ENCODE measurements at places on chromosomes 6 and 20.

- DNase-seq: no peak
Measured at GRCh38 chr6:97023982-97024381, 99.5 kb downstream of the KLHL32 start.

DNA sequence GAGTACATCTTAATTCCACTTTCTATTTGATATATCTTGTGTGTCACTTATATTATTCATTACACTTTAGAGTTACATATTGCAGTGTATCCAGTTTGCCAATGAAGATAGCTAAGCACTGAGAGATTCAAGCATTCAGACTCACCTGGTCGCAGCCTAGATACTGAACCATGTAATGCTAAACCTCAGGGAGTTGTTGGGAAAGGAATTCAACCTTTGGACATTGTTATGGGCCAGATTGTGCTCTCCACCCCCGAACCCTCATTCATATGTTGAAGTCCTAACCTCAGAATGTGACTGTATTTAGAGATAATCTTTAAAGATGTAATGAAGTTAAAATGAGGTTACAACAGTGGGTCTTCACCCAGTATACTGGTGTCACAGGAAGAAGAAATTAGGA is 13.8 kb upstream of the KIF16B start:
- no peak for DNase-seq

GRCh38 chr6:158539413-158539812 is 20.5 kb upstream of the TMEM181 start:
- DNase-seq: no peak

DNA sequence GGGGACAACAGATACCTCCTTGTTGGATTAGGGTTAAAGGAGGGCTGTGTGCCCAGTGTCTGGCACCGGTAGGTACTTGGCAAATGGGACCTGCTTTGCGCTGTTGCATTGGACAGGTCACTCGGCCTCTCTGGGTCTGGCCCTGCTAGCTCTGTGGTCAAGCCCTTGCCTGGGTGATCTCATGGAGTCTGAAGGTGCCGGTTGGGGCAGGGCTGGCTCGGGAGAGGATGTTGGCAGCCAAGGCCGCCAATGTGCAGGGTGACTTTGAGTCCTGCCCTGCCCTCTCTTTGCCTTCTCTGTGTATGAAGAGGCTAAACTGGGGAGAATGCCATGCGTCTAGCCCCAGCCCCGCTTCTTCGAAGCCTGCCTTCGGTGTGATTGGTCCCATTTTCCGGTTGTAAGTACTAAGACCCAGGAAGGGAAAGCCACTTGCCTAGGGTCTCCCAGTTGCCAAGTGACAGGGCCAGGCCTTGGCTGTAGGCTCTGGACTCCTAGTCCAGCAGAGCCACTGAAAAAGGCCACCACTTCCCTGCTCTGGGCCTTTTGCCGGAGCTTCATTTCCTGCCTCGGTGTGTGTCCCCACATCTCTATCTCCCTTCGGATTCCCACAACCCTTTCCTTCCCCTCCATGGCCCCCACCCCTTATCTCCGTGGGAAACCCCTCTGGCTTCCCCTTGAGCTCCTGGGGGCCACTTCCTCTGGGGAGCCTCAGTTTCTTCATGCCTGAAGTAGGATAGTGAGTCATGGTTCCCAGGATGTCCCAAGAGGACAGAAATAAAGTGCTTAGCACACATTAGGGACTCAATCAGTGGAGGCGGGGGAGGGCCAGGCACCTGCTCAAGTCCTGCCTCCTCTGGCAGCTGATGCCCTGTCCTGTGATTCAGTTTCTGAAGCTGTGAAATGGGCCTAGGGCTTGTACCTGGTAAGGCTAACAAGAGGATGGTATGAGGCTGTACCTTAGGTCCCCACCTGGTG is 3.9 kb downstream of the SRC start:
- DNase-seq: peak; percentile 77

GRCh38 chr6:100565439-100566104 is 100.9 kb upstream of the SIM1 start:
- DNase-seq: no peak

- peak; percentile 71 for DNase-seq
Measured at GRCh38 chr6:31541059-31541657, 645 bp downstream of the DDX39B start.

DNA sequence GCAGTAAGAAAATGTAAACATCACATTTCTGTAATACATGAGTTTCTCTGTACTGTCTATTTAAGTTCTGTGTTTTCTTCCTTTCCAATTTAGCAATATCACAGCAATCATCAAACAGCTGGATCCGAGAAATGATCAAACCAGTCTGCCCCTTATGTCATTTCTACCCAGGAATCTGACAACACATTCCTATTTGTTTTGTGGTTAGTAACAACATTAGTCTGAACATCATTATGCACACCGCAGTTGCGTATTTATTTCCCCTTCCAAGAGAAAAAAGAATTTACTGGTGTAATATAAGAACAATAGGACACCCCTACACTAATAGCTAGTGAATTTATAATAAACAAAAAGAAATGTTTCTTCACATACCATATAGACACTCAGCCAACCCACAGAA is 179.5 kb downstream of the BTBD9 start:
- no peak for DNase-seq

DNA sequence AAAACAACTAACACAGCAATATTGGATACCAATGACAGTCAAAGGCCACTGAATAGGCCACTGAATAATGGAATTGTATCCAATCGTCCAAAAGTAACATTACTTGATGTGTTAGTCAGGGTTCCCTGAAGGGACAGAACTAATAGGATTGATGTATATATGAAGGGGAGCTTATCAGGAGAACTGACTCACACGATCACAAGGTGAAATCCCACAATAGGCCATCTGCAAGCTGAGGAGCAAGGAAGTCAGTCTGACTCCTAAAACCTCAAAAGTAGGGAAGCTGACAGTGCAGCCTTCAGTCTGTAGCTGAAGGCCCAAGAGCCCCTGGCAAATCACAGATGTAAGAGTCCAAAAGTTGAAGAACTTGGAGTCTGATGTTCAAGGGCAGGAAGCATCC is 571.4 kb downstream of the PRKN start:
- DNase-seq: peak; percentile 7

- no peak for DNase-seq
Measured at GRCh38 chr20:3128275-3128984, 31.2 kb downstream of the FASTKD5 start.

DNA sequence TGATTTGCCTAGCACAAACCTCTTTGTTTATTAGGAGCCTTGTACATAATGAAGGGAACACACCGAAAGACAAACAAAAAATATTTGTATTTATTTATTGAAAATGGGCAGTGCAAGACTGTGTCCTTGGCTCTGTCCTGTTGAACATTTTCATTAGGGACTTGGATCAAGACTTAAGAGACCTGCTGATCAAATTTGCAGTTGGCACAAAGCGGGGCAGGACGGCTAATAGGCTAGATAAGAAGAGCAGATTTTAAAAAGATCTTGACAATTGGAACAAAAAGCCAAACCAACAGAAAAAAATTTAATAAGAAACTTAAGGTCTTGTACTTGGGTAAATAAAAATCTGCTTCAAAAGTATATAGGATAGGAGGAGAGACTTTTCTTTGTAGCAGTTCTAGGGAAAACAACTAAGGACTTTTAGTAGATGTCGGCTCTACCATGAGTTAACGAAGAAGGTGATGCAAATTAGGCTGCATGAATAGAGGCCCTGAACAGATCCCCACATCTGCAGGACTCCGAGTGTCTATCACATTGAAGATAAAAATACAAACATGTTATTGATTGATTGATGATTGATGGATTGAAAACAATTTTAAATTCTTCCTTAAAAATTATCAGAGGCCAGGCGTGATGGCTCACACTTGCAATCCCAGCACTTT is 124.1 kb upstream of the SPACA1 start:
- no peak for DNase-seq

GRCh38 chr6:159830501-159831372 is 30.7 kb downstream of the PNLDC1 start:
- DNase-seq: no peak

DNA sequence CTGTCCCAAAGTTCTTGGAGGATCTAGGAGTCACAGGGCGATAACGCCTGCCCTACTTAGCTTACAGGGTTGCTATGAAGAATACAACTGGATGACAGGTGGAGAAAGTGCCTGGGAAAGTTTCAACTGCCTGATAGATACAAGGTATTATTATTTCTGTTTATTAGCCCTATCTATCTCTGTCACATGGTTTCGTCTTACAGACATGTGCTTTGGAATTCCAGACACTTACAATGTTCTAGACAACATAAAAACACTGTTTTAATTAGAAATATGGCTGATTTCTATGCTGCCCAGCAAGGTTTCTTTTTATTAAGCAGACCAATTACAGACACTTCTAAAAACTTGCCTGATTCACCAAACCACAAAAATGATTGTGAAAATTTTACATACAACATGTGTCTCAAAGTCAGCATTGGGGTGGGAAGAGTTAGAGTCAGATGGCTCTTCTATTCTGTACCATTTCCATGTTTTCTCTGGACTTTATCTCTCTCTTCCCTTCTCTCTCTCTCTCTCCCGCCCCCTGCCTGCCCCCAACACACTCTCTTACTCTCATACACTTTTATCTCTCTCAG is 50.0 kb downstream of the GJA10 start:
- no peak for DNase-seq

DNA sequence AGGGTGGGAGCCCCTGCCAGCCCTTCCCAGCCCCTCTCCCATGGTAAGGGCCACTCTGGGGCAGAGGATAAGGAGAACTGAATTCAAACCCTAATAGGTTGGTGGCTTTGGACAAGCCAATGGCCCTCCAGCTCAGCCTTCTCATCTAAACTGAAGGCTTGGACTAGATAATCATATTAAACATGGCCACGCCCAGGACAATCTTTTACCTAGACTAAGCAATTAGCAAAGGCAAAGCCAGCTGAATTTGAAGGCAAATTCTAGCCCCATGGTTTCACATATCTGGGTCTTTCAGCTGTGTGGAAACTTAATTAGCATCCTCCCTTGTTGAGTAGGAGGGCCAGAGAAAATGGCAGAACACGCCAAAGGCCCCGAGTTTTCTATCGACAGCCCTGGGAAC is 10.7 kb downstream of the SLC22A23 start:
- DNase-seq: no peak

- no peak for DNase-seq
Measured at GRCh38 chr20:9019833-9020232, 49.1 kb upstream of the PLCB4 start.

DNA sequence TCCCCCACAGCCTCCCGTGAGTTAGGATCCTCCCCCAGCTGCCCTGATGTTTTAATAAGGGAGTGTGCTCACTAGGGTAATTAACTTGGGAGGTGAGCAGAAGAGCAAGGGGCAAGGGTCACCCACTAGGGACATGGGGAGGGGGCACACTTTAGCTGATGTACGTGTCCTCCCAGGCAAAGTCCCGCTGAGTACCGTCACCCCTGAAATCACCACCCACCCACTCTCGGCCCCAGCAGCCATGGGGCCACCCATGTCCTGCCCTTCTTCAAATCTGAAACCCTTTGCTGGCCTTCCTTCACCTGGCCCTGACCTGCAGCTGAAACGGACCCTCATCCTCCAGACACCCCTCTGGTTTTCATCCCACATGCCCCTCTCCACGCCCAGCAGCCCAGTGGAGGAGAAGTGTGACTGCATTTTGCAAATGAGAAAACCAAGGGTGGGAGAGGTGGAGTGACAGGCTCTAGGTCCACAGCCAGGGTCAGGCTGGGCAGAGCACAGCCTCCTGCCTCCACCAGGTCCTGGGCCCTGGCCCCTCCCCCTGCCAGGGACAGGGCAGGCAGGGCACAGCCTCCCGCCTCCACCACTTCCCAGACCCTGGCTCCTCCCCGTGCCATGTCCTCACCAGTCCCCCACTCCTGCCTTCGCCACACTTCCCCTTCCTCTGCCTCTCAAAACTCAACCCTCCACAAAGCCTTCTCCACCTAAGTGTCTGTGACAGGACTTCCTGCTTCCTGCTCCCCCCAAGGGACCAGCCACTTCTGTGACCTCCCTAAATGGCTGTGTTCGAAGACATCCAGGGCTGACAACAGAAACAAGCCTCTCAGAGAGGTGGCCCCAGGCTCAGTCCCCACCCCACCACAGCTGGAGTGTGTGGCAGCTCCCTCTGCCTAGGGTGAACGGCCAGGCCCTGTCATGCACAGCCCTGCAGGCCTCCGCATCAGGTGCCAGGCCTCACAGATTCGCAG is 15.1 kb downstream of the ACSS1 start:
- DNase-seq: peak; percentile 61

DNA sequence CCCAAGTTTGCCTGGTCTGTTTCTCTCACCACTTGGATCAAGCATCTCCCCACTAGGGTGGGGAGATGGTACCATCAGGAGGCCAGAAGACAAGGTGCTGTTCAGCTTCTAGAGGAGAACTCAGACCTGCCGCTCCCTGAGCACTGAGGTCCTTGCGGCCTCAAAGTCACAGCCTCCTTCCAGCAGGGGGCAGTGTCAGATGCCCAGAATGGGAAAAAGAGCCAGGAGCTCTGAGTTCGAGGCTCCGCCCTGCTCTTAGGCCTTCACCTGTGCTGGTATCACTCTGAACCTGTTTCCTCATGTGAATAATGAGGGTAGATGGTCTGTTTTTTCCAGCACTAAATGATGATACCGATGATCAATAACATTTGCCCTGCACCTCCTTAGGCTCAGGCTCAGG is 68.7 kb downstream of the TOX2 start:
- DNase-seq: no peak

DNA sequence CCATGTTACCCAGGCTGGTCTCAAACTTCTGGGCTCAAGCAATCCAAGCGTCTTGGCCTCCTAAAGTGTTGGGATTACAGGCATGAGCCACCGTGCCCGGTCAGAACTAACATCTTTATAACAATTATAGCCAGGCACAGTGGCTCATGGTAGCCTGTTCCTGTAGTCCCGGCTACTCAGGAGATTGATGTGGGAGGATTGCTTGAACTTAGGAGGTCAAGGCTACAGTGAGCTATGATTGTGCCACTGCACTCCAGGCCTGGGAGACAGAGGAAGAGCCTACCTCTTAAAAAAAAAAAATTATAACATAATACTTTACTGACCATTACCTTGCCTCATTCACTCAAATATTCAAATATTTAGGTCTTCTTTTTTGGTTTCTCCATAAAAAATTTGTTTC is 16.8 kb upstream of the MYMX start:
- no peak for DNase-seq

DNA sequence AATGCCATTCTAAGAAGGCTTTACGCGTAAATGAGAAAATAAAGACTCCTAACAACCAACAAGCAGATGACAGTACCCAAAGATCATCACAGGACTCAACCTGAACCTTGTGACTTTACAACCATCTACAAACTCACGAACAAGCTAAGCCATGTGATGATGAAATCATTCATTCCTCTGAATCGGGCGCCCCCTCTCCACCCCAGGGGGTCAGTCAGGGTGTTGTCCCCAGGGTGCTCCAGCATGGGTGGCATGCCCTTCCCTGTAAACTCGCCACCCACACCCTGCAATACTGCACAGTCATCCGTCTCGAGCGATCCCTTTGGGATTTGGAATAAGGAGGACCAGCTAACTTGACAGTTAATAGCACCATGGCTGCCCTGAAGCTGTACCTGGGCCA is 12.6 kb downstream of the SERPINB6 start:
- no peak for DNase-seq

DNA sequence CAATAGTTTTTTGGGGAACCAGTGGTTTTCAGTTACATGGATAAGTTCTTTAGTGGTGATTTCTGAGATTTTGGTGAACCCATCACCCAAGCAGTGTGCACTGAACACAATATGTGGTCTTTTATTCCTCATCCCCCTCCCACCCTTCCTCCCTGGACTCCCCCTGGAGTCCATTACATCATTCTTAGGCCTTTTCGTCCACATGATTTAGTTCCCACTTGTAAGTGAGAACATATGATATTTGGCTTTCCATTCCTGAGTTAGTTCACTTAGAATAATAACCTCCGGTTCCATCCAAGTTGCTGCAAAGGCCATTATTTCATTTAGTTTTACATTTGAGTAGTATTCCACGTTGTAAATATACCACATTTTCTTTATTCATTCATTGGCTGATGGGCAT is 28.3 kb downstream of the RPP40 start:
- no peak for DNase-seq

- no peak for DNase-seq
Measured at GRCh38 chr20:15945289-15945688, 628.0 kb downstream of the KIF16B start.
